ENCODE measurements at places on chromosomes 5 and 9.

GRCh38 chr5:141192110-141192725 is at the start of gene PCDHB10:
Gene PCDHB10 (plus strand): TSS chr5:141192353. CDS start chr5:141192553, 200 bp downstream.
- DNase-seq = no peak

- DNase-seq = no peak
Observed at GRCh38 chr5:11452852-11453251, 451.4 kb downstream of the CTNND2 start.

- no peak for DNase-seq
Observed at GRCh38 chr5:109410389-109411148, 795 bp upstream of the PJA2 start.

DNA sequence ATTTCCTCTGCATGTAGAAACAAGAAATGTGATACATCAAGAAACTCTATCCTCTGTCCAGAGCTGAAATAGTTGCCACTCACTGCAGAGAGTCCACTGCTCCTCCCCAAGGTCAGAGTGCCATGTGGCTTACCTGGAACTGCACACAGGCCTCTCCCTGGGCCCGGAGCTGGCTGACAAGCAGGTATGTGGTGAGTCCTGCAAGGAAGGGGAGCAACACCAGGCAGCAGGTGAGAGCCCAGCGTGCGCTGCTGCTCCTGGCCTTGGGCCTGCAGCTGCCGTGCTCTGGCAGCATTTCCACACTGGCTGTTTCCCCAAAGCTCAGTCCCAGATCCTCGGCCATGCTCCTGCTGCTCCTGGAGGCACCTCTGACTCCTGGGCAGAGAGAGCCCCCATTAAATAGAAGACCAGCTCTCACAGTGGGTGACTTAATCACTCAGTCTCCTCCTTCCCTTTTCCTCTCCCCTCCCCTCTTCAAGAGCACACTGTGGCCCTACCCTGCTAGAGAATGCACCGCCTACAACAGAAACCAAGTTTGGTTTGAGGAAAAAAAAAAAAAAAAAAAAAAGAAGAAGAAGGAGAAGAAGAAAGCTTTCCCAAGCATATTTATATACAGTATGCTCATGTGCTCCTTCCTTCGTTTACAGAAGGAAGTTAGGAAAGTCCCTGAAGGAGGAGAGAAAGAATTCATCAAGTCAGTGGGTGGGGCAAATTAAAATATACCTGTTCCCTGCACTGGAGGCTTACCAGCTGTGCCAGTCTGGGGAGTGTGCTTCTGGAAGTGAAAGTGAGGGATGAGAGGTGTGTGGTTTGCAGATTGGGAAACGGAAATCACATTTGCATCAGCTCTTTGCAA is at the start of gene TNFSF15:
TSS of gene TNFSF15 (minus strand) at position 370 of the 856 bp plus-strand sequence. CDS start at position 343, 27 bp downstream.
- no peak for DNase-seq

GRCh38 chr9:115649991-115650472 is 503.6 kb upstream of the PAPPA start:
- no peak for DNase-seq

DNA sequence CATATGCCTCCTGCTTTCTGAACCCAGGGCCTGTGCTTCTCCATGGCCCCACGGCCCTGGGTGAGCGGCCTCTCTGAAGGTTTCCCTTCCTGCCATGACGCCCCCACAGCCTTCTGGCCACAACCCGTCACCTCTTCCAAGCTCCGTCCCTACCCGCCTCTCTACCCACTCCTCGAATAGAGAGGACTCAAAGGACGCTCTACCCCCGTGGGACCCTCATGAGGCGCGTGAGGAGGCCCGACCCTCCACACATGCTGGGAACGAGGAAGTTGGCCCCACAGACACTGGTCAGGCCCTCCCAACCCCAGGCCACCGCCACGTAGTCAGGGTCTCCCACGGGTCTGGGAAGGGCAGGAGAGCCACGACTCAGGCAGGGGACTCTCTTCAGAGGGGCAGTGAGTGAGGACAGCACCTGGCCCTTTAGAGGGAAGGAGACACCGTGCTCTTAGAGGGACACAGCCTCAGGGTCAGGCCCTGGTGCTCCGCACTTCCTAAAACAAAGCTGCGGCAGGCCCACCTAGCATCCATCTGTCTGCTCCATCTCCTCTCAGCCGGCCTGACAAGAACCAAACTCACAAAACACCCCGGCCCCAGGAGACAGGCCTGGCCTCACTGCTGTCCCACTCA is 5.3 kb downstream of the BRD3 start:
- no peak for DNase-seq

- DNase-seq = no peak
Observed at GRCh38 chr9:89746385-89747116, 141.7 kb downstream of the GADD45G start.

- no peak for DNase-seq
Observed at GRCh38 chr5:60852940-60853339, 8.9 kb upstream of the ELOVL7 start.

GRCh38 chr9:86902586-86902985 is 44.7 kb downstream of the GAS1 start:
- no peak for DNase-seq

DNA sequence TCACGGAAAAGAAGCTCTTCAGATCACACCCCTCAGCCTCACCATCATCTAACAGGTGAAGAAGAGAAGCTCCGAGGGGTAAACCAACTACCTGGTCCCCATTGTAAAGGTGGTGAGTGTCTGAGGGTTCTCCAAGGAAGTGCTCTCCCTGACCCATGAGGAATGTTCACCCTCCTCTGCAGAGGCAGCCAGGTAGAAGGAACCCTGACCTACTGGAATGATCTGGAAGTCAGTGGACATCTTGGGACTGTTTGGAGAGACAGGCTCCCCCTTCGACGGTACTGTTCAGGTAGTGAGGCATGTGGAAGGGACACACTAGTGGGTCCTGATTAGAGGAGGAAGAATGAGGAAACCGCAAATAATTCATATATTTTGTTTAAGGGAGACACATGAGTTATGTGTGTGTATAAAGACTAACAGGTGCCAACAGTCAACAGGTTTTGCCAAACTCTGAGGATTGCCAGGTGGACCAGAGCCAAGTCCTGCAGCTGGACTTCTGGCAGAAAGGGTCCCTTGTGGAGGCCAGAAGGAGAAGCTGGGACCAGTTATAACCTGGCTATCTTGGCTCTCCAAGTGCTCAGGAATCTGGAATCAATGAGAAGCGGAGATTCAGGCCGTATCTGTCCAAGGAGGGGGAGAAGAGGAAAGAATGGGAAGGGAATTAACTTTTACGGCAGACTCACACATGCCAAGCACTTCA is 3.0 kb upstream of the ZBTB34 start:
- no peak for DNase-seq

- DNase-seq = no peak
Observed at GRCh38 chr5:124466011-124466410, 280.4 kb downstream of the ZNF608 start.

DNA sequence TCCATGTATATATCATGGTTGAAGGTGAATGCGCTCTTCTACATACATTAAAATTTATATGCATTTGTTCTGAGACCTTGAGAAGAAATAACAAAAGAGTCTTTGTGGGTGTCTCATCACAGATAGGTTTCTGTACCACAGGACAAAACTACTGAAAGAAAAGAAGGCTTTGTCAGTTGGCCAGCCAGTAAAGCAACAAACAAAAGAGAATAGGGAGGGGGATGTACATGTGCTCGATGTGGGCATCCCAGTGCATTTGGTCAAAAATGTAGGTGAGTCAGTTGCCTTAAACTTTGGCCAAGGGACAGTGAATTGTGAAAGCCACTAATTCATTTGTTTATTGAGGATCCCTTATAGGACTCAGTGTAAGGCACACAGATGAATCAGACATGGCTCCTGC is 13.3 kb downstream of the RBM18 start:
- no peak for DNase-seq

GRCh38 chr9:27888661-27889295 is 315.5 kb upstream of the C9orf72 start:
- no peak for DNase-seq

DNA sequence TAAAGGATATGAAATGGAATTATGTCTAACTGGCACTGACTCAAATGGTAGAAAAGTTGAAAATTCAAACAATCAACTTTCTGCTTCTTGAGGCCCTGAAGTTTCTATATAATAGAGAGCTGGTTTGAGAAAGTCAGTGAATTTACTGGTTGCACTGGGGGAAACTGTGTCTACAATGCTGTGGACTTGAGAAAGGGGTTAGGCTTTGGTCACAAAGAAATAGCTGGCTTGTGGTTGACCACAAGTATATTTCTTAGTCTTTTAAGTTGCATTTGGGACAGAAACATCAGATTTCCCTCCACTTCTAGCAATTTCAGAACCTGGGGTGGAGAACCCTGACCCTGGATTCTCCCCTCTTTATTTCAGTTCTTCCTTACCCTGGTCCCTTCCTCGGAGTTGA is 192.6 kb upstream of the ACTBL2 start:
- no peak for DNase-seq

GRCh38 chr5:118996098-118996497 is 7.8 kb upstream of the DTWD2 start:
- no peak for DNase-seq

GRCh38 chr9:15140051-15140450 is 167.0 kb downstream of the TTC39B start:
- no peak for DNase-seq

- no peak for DNase-seq
Observed at GRCh38 chr5:168198359-168198758, 93.1 kb upstream of the WWC1 start.

GRCh38 chr9:33227008-33227398 is 13.0 kb upstream of the SPINK4 start:
- DNase-seq = no peak

All from activated CD8-positive, alpha-beta memory T cell treated with anti-CD3 and anti-CD28 coated beads for 1 hour (primary cell).